ENCODE measurements at places on chromosomes 11 and 22.

DNA sequence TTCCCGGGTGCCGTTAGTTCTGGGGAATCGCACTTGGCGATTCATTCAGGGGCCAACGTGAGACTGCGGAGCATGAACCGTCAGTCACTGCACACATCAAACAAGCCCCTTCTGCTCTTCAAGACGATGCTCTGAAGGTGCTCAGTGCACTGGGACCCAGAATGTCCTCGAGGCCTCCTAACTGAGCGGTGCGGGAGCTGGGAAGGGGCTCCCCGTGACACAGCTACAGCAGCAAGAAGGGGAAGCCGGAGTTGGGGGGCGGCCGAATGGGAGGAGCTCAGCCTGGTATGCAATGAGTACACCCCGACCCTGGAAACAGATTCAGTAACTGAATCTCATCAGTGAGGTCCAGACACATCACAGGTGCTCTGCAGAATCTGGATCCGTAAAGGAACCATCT is 150.8 kb downstream of the SHANK2 start:
- no peak for DNase-seq

GRCh38 chr22:49763138-49763537 is 64.5 kb downstream of the BRD1 start:
- DNase-seq, result no peak

DNA sequence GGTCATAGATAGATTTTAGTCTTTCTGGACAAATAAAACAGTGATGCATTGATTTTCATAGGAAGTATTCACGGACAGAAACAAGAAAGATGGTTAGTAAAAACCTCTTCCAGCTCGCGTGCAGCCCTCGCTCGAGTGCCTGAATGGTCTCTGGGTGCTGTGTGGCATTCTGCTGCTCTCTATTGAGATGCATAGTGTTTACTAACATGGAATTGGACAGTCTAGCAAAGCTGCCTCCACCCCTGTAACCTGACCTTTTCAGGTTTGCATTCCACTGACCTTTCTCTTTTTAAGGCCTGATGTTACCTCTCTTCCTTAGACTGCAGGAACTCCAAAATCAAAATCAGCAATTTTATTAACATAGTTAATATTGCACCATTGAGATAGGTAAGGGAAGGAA is 643.4 kb downstream of the JRKL start:
- DNase-seq, result no peak

- DNase-seq, result peak; percentile 38
Observed at GRCh38 chr11:73478737-73479347, 102.6 kb downstream of the RELT start.

DNA sequence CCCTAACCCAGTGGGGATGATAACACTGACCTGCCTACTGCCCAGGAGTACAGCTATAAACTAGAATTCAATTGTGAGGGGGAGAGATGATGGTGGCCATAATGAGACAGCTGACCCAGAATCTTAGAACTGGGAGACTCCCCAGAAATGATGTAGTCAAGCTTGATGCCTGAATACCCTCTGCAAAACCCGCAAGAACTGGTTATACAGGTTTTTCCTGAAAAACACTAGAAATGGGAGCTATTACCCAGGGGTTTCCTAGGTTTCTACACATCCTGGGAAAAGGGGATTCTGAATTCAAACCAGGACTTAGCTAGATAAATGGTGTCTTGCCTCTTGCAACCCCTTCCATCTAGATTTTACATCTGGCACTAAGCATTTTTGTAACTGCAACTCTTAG is 113.8 kb upstream of the NARS2 start:
- no peak for DNase-seq
